ENCODE measurements at places on chromosomes 1 and 21.

DNA sequence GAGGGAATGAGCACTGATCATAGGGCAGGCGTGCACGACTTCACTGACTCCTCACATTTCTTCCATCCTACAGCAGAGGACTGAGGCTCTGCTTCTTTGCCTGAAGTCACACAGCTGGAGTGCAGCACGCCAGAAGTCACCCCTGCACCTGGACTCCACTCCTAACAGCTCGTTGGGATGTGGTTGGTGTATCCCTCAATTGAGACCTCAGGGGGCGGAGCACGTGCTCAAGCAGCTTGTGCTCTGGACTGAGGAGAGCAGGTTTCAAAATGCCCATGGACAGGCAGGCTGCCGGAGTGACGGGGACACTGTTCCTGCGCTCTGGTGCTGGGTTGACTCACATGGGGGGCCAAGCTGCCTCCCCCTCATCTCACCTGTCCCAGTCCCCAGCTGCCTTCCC is 13.9 kb downstream of the CHIT1 start:
- DNase-seq = no peak

DNA sequence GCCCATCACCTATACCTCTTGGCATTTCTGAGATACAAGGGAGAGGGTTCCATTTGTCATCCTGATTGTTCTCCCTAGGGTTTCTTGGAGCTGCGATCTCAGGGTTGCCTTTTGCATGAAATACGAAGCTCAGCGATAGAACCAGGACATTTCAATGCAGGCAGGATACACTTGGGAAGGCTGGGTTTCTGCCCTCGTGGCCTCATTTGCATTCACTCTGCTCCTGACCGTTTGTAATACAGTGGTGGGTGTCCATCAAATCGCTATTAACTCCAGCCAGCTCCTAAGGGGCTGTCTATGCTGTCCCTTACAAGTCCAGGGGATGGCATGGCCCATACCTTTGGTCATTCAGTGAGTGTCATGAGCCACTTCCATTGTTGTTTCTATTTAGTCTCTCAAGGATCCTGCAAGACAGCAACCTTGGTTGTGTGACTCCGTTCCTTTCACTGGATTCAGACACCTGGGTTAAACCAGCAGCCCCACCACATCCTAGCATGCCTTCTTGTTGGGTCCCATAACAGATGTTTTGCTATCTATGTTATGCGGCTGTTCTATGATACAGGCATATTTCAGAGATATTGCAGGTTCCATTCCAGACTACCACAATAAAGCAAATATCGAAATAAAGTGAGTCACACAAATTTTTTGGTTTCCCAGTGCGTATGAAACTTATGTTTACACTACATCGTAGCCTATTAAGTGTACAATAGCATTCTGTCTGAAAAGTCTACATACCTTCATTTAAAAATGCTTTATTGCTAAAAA is 18.3 kb downstream of the KAZN start:
- no peak for DNase-seq

- no peak for DNase-seq
Observed at GRCh38 chr1:91450260-91450659, 45.6 kb upstream of the HFM1 start.

DNA sequence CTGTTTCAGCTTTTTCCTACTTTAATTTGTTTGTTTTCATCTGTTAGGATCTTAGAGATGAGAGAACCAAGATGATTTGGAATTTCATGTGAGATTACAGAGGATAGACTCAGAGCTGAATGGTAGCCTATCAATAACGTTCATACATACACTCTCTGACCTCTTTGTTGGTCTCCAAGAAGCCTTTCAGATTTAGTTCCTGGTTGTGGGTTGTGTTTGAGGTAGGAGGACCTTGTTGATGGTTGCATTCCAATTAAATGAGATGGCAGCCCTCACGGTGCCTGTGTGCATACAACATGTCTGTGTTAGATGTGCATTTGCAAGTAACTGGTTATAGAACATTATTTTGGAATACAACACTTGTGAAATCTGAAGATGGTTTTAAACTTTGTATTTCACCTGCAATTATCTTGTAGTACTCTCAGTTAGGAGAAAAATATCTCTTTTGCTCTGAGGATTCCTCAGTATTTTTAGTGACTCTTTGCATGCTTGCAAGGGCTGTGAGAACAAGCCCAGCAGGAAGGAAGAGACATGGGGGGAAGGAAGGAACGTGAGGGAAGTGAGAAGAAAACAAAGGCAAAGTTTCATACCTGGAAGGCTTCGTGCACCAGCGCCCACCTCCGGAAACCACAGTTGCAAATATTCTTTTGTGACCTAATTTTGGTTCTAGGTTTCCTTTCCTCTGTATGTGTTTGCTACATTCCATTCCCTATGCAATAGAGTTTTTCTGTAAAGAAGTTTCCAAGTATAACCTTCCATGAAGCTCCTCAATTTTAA is 291.8 kb downstream of the DISC1 start:
- peak; percentile 71 for DNase-seq

DNA sequence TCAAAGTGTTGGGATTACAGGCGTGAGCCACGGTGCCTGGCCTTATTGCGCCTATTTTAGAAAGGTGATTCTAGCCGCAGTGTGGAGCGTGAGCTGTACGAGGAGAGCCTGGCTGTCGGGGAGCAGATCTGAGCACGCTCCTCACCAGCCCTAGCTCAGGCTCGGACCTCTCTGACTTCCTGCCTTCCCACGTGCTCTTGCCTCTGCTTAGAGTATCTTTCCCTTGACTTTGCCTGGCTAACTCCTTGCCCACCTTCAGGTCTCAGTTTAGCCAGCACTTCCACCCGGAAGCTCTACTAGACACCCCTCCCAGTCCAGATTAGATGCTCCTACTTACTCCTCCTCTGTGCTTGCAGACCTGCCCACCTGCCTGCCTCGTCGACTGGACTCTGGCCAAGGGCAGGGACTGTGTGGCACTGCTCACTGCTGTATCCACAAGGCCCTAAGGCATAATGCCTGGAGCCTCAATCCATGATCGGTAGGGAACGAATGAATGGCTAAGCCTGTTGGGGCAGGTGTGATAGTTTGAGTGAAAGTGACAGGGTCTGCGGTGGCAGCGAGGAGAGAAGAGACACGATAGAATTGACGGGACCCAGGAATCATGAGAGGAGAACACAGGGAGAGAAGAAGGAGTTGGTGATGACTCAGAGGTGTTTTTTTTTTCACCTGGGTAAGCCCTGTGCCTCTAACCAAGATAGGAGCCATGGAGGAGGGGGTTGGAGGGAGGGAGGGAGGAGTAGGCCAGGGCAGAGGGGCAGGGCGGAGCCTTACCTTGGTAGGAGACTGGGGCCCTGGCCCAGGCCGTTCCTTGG is 28.1 kb upstream of the WASF2 start:
- peak; percentile 37 for DNase-seq

DNA sequence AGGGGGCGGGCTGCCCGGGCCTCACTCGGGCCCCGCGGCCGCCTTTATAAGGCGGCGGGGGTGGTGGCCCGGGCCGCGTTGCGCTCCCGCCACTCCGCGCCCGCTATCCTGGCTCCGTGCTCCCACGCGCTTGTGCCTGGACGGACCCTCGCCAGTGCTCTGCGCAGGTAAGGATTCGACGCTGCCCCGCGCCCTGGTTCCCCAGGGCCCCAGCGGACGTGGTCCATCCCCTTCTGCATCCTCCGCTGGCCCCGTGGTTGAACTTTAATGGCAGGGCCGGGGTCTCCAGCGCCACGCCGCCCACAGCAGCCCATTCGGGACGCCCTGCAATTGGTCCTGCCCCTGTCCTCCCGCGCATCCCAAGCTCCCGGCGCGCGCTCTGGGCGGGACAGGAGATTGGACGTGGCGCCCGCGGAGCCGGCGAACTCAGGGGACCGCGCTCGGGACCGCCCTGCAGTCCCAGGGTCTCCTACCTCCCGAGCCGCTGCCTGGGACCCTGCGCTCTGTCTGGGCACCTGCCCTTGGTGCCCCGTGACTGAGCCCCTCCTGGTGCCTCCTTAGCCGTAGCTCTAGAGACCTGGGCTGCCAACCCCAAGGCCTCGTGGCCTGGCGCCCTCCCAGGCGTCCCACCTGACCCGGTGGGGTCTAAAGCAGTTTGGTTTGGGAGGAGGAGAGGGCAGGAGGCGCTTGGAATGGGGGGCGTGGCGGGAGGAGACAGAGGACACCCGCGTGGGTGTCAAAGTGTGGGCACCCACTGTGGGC is at the start of gene ALPL:
ALPL (plus strand) TSS at position 73 of the 762 bp plus-strand sequence. CDS start 44,659 bp downstream, outside the sequence.
- no peak for DNase-seq

DNA sequence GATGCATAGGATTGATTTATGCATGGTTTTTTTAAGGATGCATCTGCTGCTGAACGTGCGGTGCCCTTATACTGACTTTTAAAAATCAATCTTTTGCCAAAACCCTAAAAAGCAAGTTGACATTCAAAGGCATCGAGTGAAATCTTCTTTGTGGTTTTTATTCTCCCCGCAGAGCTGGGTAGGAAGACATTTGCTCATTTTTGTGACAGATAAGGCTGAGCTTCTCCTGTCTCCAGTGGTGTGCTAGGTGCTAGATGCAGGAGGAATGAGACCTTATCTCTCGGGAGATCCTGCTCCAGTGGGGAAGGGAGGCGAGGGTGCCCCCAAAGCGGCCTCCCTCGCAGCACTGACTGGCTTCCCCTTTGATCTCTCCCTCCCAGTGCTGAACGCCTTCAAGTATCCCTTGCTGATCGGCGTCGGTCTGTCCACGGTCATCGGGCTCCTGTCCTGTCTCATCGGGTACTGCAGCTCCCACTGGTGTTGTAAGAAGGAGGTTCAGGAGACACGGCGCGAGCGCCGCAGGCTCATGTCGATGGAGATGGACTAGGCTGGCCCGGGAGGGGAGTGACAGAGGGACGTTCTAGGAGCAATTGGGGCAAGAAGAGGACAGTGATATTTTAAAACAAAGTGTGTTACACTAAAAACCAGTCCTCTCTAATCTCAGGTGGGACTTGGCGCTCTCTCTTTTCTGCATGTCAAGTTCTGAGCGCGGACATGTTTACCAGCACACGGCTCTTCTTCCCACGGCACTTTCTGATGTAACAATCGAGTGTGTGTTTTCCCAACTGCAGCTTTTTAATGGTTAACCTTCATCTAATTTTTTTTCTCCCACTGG is 14.9 kb upstream of the CD101 start:
- no peak for DNase-seq

DNA sequence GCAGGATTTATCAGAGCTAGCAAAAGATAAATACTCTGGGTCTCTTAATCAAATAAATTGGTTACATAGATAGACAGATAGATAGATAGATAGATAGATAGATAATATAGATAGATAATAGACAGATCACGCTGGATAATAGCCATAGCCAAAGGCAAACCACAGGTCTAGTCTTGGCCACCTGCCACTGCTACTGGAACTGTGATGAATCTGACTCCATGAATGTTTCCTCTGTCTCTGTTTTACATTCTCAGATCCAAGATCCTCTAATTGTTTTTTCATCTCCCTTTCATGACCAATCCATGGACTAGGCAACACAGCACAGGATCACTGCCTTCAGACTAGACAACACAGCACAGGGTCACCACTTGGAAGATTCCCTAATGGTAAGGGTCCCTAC is 444.7 kb upstream of the NFIA start:
- DNase-seq = no peak

- no peak for DNase-seq
Observed at GRCh38 chr1:226891846-226892523, 21.6 kb downstream of the PSEN2 start.

- DNase-seq = no peak
Observed at GRCh38 chr1:118183586-118183985, 1.4 kb downstream of the SPAG17 start.

DNA sequence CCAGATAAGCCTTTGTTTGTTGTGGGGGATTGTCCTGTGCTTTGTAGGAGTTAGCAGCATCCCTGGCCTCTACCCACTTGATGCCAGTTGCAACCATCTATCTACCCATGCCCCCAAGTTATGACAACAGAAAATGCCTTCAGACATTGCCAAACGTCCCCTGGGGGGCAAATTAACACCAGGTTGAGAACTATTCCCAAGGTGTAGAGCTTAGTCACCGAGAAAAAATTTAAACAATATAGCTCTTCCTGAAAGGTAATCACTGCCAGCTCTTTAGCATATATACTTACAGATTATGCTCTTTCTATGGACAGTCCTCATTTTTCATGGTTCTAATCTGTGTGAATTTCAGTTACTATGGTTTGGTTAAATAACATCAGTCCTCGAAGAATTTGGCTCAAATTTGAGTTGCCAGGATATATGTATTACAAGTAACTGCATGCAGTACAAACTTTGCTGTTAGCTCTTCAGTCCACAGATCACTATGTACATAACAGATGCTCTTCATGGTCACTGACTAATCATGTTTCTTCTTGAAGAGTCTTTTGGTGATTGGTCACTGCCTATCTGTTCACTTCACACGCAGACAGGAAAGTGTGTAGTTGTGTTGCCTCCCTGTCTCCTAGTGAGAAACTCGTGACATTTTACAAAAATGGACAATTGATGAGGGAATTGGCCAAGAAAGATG is 25.2 kb downstream of the MAPKAPK2 start:
- no peak for DNase-seq

- no peak for DNase-seq
Observed at GRCh38 chr1:178743801-178744200, 18.8 kb downstream of the RALGPS2 start.

- peak; percentile 51 for DNase-seq
Observed at GRCh38 chr1:153578490-153578889, 12.8 kb upstream of the S100A2 start.

DNA sequence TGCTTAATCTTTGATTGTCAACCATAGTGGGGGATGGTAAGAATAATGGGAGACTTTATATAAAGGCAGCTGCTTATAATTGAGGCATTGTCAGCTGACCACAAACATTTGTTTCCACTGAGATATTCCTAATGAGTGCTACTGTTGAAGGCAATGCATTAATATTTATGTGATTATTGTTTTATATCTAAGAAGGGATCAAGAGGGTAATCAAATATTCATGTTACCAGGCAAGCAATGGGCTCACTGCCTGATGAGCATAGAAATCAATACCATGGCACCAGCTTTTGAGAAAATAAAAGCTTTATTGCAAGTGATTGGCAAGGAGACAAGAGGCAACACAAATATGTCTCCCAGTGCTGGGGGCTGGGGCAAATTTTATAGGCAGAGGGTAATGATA is 706.7 kb upstream of the ADAMTS5 start:
- no peak for DNase-seq

GRCh38 chr1:74780594-74780993 is 47.6 kb downstream of the TYW3 start:
- no peak for DNase-seq

DNA sequence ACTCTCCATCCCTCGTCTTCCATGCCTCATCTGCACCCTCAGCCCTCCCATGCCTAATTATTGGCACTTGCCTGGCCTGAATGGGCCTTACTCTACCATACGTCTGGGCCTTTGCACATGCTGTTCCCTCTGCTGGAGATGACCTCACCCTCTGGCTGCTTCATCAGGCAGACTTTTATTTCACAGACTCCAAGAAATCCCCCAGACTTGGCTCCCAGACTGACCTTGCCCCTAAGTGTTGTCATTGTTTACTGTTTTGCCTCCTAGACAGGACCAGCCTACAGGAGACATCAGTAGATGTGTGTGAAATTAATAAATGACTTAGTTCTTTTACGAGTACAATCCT is 5.2 kb upstream of the AHDC1 start:
- DNase-seq = no peak

- no peak for DNase-seq
Observed at GRCh38 chr1:169138866-169139670, 32.6 kb downstream of the ATP1B1 start.

Measured in kidney glomerular epithelial cell (primary cell).